HS-5 (cell line): ENCODE measurements at places on chromosomes 5 and 9.

GRCh38 chr9:12699529-12699928 lies 6.3 kb downstream of the TYRP1 start:
- DNase-seq = no peak

DNA sequence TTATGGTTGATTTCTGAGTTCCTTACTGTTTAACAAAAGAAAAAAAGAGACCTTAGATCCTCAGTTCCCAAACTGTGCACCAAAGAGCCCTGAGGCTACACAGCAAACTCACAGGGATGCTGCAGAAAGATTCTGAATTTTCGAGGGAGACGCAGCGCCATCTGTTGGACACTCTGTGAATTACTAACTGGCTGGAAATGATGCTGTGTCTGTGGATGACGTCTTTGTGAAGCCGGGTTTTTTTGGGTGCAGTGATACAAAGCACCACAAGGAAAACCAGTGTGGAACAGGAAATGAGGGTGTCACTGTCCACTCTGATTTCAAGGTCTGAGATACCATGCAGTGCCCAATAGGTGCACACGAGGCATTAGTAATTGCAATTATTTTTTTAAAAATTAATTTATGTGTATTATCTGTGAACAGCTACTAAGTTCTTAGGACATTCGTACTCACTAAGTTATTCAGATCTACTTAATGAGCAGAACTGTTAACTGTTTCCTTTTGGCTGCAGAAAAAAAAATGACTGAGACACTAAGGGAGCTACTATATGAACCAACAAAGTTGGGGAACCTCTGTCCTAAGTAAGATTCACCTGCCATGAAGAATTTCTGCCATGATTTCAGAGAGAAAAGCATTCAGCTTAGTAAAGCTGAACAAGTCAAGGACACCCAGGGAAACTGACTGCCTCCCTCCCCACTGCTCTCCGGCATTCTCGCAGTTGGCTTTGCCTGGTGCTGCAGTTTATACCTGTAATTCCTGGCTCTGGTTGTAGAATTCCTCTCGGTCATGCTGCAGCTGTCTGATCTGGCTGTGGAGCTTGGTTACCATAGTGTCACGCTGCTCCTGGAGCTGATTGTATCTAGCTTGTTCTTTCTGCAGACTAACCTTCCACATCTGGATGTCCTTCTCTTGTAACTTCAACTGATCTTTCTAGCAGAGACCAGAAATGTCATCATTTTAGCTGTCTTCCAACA lies 23.4 kb downstream of the SPACA9 start:
- DNase-seq = peak; percentile 43

- peak; percentile 9 for DNase-seq
Observed at GRCh38 chr9:126956917-126957686, 42.5 kb downstream of the RALGPS1 start.

DNA sequence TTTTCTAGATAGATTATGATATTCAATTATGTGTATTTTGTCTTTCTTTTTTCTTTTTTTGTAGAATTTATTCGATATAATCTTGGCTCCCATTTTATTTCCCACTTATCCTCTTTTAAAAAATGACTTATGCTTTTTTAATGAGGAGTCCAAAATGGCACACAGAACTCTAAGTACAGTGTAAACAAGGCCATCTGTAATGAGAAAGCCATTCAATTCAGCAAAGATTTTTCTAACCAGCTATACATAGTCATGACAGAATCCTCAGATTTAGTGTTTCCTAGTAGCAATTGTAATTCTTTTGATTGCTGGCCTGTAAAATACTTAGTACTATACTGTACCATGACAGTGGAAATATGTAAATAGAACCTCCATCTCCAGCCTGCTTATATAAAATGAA lies 651.4 kb downstream of the RAB3C start:
- no peak for DNase-seq

- no peak for DNase-seq
Observed at GRCh38 chr5:28275931-28276330, 1237.5 kb upstream of the CDH9 start.

DNA sequence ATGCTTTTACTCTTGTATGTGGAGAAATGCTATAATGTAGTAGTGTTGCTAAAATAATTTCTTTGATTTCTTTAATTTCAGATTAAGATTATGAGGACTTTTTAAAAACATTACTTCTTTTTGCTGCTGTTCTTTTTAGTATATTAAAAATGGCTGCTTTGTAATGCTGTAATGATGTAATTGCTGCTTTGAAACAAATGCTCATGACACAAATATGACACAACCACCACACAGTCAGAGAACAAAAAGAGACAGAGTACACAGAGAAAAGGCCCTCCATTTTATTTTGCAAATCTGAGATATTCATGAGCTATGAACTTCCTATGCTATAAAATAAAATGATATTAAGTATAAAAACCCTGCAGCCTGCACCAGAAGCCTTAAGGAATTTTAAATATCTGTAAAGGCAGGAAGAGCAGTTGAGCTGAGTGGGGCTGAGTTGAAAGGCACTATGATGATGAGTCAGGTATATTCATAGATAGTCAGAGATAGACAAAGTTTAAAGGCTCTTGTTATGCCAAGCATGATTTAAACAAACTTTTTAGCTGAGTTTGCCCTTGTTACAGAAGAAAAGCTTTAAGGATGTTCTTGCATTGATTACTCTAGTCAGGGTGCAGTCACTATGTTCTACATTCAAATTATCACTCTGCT lies 5.1 kb upstream of the POU5F2 start:
- peak; percentile 34 for DNase-seq

- peak; percentile 73 for DNase-seq
Observed at GRCh38 chr9:68515326-68516017, 25.2 kb downstream of the TMEM252 start.

DNA sequence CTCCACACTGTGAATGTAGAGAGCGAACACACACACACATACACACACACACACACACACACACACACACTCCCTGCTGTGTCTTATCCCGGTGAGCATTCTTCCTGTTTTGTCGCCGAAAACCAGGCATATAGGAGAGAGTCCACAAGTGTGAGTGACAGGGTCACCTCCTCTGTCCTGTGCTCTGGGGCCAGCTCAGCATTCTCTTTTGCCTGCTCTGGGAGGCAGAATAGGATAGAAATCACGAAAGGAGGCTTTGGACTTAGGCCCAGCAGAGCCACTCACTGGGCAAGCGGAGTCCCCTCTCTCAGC lies 3.0 kb downstream of the LAMC3 start:
- DNase-seq = no peak

GRCh38 chr5:65359981-65360380 lies 121.7 kb downstream of the ADAMTS6 start:
- no peak for DNase-seq

DNA sequence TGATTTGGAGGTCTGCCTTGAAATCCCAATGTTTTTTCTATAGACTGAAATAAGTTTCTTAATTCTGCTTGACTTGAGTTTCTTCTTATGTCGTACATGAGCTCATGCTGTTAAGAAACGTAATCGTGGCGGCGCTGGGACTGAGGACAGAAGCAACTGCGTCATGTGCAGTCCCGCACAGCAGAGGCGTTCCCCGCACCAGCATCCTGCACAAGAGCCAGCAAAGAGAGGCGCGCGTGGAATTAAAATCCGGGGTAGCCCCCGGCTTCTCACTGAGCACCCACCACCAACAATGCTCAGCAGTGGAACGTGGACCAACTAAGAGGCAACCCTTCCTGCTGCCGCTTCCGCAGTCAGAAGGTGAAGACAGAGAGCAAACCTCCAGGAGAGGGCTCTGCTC lies 496.2 kb upstream of the ADAMTS16 start:
- no peak for DNase-seq

GRCh38 chr5:134551901-134552300 lies 26.4 kb downstream of the JADE2 start:
- no peak for DNase-seq

- DNase-seq = no peak
Observed at GRCh38 chr9:83649080-83649479, 26.1 kb downstream of the IDNK start.

GRCh38 chr5:127333483-127333882 lies 42.9 kb downstream of the MEGF10 start:
- DNase-seq = no peak

DNA sequence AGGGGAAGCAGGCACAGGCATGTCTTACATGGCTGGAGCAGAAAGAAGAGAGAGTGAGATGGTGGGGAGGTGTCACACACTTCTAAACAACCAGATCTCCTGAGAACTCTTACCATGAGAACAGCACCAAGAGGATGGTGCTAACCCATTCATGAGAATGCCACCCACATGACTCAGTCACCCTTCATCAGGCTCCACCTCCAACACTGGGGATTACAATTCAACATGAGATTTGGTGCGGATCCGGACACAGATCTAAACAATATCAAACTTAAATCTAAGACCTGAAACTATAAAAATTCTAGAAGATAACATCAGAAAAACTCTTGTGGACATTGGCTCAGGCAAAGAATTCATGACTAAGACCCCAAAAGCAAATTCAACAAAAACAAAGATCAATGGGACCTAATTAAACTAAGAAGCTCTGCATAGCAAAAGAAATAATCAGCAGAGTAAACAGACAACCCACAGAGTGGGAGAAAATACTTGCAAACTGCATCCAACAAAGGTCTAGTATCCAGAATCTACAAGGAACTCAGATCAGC lies 65.4 kb downstream of the SPATA31C2 start:
- DNase-seq = no peak

DNA sequence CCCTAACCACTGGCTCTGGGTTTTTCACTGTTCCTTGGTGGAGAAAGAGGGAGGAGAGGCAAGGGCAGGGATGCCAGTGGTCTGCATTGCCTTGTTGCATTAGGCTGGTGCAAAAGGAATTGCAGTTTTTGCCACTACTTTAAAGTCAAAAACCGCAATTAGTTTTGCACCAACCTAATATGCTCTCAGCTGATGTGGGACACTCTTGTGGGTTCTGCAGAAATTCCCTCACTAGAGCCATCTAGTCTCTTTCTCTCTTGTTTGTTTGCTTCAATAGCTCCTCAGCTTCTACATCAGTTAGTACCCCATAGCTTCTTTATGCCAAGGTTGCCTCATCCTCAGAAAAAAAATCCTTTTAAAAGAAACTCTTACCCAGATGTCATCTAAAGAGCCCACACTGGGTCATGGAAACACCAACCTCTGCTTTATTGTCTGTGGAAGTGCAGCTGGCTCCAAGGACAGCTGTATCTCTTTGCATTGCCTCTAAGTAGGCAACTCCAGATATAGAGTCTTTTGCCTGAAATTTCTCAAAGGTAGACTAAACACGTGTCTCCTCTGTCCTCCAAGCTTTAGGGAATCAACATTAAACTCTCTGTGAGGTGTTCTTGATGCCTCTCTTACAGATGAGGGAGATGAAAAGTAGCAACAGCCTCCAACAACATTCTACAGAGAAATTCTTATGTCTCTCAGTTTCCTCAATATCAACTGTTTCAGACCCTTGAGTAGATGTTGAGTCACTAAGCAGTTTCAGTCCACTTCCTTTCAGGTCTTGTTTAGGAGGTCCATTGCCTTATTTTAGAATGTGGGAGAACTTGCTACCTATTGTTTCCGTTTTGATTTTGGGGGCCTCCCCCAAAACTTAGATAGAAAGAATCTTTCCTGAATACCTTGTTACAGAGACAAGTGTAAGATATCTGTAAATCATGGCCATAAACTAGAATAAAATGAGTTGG lies 84.9 kb upstream of the MEF2C start:
- no peak for DNase-seq

DNA sequence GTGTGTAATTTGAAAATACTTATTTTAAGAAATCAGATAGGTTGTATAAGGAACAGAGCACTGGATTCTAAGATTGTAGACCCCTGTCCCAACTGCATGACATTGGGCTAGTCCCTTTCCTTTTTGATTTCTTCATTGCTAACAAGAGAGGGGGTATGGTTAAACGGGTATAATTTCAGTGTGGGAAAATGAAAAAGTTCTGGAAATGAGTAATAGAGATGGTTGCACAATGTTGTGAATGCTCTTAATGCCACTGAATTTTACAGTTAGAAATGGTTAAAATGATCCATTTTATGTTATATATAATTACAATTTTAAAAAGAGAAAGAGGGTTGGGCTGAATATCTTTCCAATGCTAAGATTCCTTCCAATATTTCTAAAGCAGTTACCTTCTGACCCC lies 103.3 kb upstream of the LHFPL2 start:
- no peak for DNase-seq

- DNase-seq = no peak
Observed at GRCh38 chr5:178360222-178360925, 127.8 kb upstream of the PHYKPL start.

- DNase-seq = peak; percentile 77
Observed at GRCh38 chr9:131608493-131609037, 63.2 kb downstream of the PRRT1B start.

- no peak for DNase-seq
Observed at GRCh38 chr5:96516631-96517071, 83.6 kb upstream of the PCSK1 start.

DNA sequence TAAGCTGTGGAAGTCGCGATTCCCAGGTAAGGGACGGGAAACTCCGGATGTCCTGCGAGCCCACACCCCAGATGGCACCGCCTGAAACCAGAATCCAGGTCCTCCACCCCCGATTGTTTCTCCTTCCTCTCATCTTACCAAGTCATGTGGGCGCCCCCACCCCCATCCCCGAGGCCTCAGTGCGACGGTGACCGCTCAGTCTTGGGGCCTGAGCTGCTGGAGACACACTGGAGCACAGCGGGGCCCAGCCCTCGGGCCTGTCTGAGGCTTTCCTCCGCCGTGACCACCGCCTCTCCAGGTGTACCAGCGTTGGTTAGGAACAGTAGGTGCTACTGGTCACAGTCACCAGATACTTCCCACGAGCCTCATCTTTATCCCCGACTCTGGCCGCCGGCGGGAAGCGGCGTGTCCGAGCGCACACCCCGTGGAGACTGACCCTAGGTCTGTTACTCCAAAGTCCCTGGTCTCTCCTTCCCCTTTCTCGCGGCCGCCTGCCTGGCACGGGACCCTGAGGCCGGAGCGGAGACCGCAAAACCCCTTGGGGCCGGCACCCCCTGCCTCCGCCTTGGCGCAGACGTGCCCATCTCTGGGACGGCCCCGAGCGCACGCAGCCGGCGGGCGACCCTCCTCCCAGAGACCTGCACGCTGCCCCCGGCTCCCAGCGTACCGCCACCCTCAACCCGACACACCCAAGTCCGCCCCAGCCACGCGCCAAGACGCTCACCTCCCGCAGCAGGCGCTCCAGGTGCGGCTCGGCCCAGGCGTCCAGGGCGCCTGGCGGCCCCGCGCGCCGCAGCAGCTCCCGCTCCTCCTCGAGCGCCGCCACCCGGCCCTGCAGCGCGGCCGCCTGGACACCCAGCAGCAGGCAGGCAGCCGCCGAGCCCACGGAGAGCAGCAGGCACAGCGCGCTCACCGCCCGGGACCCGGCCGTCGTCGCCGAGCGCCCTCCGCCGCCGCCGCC lies 733 bp downstream of the COL23A1 start:
- DNase-seq = no peak

GRCh38 chr9:36456480-36457065 lies 56.5 kb upstream of the RNF38 start:
- DNase-seq = no peak

- no peak for DNase-seq
Observed at GRCh38 chr9:113468716-113469448, 5.4 kb downstream of the RGS3 start.

- no peak for DNase-seq
Observed at GRCh38 chr5:124232515-124232914, 513.9 kb downstream of the ZNF608 start.
